Stimulated activated CD8-positive, alpha-beta memory T cell treated with anti-CD3 and anti-CD28 coated beads, Interleukin-4, amount 100 ng/mL, for 24 hours (primary cell): ENCODE measurements at places on chromosomes 3 and 15.

- no peak for DNase-seq
Measured at GRCh38 chr3:37768107-37768809, 93.4 kb upstream of the CTDSPL start.

GRCh38 chr3:71461749-71462483, 121.6 kb downstream of the FOXP1 start:
- DNase-seq: no peak

GRCh38 chr3:133917144-133917543, 21.5 kb upstream of the RAB6B start:
- DNase-seq: no peak

- DNase-seq: no peak
Measured at GRCh38 chr3:193630005-193630404, 37.0 kb downstream of the OPA1 start.

GRCh38 chr3:149572796-149573414, 84.9 kb downstream of the WWTR1 start:
- no peak for DNase-seq

- DNase-seq: no peak
Measured at GRCh38 chr15:100900795-100901169, 18.4 kb upstream of the LRRK1 start.

GRCh38 chr15:76637166-76637565, 268.0 kb downstream of the SCAPER start:
- no peak for DNase-seq

GRCh38 chr15:71422530-71423259, 307.4 kb downstream of the THSD4 start:
- DNase-seq: no peak

- no peak for DNase-seq
Measured at GRCh38 chr3:120470870-120471269, 20.1 kb upstream of the FSTL1 start.

- no peak for DNase-seq
Measured at GRCh38 chr15:69585937-69586336, 133.3 kb downstream of the RPLP1 start.

DNA sequence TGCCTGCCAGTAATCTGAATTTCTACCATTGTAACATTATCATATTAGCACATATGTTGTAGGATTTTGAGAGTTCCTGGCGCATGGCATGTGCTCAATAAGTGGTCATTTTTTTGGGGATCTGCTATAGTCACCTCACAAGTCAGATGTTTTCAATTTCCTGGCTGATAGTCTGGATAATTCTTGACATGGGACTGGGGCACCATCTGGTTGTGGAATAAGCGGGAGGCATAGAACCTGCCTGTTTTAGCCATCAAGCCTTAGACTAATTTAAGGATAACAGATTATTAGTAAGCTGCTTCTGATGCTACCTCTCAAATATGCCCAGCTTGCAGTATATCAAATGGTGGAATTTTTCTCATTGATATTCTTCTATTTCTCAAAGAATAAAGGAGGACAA, 39.1 kb downstream of the GASK1A start:
- no peak for DNase-seq

- DNase-seq: no peak
Measured at GRCh38 chr3:106827515-106828213, 549.6 kb upstream of the CCDC54 start.

- DNase-seq: no peak
Measured at GRCh38 chr3:15183011-15183410, 23.0 kb upstream of the CAPN7 start.

- no peak for DNase-seq
Measured at GRCh38 chr3:172915911-172916514, 165.5 kb downstream of the ECT2 start.

- no peak for DNase-seq
Measured at GRCh38 chr3:169964176-169964575, 2.4 kb upstream of the SEC62 start.

- DNase-seq: no peak
Measured at GRCh38 chr3:128483657-128484403, 9.2 kb downstream of the GATA2 start.

DNA sequence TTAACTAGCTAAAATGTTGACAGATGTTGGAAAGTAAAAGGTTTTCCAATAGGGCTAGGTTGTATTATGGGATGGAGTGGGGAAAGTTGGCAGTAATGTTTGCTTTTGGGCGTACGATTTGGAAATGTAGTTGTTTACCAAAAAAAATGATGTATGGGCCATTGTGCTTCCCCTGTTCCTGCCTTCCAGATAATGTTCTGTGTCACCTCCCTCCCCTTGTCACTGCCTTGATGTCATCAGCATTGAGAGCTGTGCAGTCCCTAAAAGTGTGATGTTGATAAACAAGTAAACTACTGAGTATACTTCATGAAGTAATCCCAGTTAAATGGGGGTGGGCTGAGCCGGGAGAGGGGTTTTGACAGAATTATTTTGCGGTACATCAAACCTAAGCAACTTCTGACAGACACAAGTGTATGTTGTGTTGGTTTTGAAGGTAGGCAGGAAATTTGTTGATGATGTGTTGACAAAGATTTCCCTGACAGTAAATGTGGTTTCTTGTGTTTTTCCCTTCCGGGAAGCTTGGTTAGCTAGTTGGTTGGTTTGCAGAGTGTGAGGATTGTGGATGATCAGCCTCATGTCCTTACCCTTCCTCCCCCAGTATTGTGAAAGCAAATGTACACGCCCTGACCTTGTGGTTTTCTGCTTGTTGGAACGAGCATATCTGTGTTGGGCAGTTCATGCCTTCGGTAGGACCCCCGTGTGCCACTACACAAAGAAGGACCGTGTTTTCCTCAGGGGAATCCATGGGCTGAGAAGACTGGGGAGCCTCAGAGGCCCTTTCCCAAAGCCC, 87.3 kb downstream of the PGPEP1L start:
- no peak for DNase-seq

DNA sequence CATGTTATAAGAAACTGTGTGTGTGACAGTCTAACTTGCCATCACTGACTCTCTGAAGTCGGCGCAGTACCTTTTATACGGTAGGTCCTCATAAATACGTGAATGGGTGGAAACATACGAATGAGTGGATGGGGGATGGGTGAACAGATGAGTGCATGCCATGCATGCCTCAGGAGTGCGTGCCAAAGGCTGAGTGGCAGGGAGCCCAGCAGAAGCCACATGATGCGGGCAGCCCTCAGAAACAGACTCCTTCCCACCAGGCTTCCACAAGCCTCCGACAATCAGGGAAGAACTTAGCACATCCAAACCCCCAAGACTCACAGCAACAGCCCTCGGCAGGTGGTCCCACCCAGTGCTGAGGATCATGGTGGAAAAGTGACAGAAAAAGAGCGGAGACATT, 16.7 kb downstream of the HCN4 start:
- no peak for DNase-seq

DNA sequence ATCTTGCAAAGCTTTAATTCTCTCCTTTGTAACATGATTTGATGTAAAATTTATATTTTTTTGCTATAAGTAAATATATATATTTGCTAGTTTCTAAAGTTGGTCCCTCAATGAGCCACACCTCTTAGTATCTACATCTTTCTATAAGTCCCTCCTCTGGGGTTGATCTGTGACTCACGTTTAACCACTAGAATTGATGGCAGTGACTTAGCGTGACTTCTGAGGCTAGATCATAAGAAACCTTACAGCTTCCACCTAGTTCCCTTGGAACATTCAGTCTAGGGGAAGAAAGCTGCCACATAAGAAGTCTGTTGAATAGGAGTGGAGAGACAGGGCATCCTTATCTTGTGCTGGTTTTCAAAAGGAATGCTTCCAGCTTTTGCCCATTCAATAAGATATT, 56.6 kb upstream of the TNIK start:
- DNase-seq: no peak

- no peak for DNase-seq
Measured at GRCh38 chr15:77988347-77989295, 88.9 kb downstream of the TBC1D2B start.

- DNase-seq: no peak
Measured at GRCh38 chr15:81398910-81399551, 25.0 kb upstream of the TMC3 start.

DNA sequence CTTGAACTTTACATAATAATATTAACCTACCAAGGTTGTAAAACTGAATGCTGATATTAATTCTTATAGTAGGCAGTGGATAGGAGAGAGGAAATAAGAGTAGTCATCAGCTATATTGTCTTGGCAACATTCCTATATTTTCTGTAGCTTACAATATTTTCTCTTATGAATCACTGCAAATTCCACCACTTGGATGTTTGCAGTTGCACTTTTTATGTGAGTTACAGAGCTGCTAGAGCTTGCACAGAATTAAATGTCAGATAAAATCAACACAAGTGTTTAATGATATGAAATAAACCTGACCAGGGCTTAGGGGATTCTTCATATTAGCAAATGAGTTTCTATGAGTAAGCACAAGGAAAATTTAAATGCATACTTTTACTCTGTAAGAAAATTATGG, 1710.1 kb downstream of the SI start:
- no peak for DNase-seq

DNA sequence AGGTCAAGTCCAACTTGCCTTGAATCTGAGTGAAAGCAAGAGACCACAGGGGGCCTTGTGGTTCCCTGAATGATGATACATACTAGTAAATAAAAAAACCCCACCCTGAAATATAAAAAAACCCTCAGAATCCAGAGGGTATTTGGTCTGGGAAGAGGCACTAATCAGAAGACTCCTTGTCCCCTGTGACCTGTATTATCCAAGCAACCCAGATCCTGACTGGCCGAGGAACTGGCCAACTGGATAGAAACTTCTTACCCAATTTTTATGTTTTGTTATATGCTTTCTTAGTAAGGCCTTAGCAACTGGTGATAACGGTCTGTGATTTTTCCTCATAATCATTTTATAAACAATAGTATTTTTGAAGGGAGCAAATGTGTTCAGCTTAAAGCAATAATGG, 17.5 kb downstream of the ABI3BP start:
- DNase-seq: no peak

DNA sequence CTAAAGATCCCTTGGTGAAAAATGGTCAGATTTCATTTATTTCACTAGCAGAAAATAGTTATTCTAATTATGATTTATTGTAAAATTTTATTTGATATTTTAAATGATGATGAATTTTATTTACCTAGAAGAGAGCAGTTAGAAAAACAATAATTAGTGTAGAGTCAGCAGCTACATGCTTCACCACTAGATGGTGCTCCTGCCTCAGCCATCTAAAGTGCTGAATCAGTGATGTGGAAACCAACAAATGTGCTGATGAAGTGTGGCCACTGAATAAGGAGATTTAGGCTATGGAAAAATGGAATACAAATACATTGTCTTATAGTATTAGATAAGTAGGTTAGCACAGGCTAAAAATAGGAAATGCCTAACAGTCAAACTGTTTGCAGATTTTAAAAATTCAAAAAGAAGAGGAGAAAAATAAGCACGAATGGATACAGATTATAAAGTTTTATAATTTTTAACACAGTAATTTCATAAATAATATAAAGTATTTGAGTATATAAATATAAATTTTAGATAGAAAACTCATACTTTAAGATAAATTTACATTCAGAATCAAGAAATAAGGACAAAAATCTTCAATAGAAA, 109.8 kb downstream of the PPP2R3A start:
- peak; percentile 44 for DNase-seq

- no peak for DNase-seq
Measured at GRCh38 chr15:85336880-85337279, 43.5 kb upstream of the AKAP13 start.

GRCh38 chr15:30885814-30886213, 17.9 kb upstream of the FAN1 start:
- DNase-seq: no peak

DNA sequence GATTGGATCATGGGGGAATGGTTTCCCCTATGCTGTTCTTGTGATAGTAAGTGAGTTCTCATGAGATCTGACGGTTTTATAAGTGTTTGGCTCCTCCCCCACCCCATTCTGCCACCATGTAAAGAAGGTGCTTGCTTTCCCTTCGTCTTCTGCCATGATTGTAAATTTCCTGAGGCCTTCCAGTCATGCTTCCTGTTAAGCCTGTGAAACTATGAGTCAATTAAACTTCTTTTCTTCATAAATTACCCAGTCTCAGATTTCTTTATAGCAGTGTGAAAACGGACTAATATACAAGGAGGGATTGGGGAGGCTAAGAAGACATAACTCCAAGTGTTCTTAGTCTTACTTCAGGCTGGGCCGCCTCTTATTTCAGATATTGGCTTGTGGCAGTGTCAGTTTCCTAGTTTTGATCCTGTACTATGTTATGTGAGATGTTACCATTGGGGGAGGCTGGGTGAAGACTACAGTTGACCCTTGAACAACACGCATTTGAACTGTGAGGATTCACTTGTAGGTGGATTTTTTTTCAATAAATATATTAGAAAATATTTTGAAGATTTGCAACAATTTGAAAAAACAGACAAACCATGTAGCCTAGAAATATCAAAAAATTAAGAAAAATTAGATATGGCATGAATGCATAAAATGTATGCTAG, 44.9 kb downstream of the NMD3 start:
- no peak for DNase-seq

DNA sequence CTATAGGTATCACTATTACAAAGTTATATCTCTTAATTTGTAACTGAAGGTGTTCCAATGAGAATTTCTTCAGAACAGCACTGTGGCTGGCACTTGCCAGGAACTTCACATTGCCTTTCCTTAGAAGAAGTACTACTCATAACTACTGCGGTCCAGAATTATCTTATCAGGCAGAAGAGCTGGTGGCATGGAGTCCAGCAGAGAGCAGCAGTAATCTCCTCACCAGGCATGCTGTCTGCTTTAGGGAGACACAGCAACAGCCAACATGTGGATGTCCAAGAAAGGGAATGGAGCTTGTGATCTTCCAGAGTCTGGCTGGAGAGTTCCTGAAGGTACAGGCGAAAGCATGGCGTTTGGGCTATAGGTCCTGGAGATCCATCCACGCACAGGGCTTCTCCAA, 919.7 kb upstream of the NR2F2 start:
- no peak for DNase-seq

GRCh38 chr3:71225951-71226564, 357.5 kb downstream of the FOXP1 start:
- no peak for DNase-seq

GRCh38 chr3:53489787-53490458, 4.5 kb upstream of the CACNA1D start:
- no peak for DNase-seq

- DNase-seq: no peak
Measured at GRCh38 chr3:84304214-84304613, 654.6 kb upstream of the CADM2 start.

DNA sequence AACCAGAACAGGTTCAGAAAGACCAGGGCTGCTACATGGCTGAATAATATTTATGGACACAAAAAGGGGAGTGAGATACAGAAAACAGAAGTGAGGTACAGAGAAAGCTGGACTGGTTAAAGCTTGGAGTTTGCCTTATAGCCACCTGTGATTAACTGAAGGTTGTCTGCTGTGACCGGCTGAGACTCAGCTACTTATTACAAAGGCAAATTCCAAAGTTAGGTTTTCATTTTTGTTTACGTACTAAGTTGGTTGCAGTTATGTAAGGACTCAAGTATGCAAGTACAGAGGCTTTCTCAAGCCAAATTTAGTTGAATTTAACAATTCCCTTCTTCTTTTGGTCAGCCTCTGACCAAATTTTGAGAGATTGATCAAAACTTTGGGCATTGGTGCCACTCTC, 264.6 kb downstream of the THSD4 start:
- DNase-seq: no peak

- no peak for DNase-seq
Measured at GRCh38 chr3:179229177-179229576, 21.7 kb downstream of the KCNMB3 start.
